ENCODE measurements at places on chromosomes 1 and 21. TPM values are rescaled to one million over a fixed set of nuclear protein-coding genes. Genes with fewer than 3 reads are reported as not detected.

The KCNJ15 gene
- 1.7 TPM for total RNA-seq

The UBXN11 gene
- 6.3 TPM for total RNA-seq

The CD53 gene
- total RNA-seq: not detected

The FCGR3B gene
- total RNA-seq: not detected

The CD160 gene
- total RNA-seq: not detected

The PCAT6 gene
- not detected for total RNA-seq

The S100A10 gene
- total RNA-seq: 107 TPM
